ENCODE measurements at places on chromosomes 1 and 21. TPM values are rescaled to one million over a fixed set of nuclear protein-coding genes. Genes with fewer than 3 reads are reported as not detected.

DENND2D gene
- total RNA-seq, result 6.2 TPM

- no peak for ATAC-seq
Observed at GRCh38 chr1:84773933-84774497, 83.8 kb upstream of the SSX2IP start.

GRCh38 chr1:245279346-245279745 is 124.6 kb downstream of the KIF26B start:
- no peak for ATAC-seq

DNA sequence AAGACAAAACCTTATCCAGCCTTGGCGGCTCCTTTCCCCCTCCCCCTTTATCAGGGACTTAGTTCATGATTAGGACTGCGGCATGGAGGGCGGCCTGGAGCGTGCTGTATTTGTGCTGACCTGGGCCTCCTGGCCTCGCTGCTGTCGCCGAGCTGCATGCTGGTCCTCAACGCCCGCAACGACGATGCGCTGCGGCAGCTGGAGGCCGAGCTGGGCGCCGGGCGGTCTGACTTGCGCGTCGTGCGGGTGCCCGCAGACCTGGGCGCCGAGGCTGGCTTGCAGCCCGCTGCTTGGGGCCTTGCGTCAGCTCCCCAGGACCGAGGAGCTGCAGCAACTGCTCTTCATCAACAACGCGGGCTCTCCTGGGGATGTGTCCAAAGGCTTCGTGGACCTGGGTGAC is 70.9 kb downstream of the TM2D1 start:
- no peak for ATAC-seq

DNA sequence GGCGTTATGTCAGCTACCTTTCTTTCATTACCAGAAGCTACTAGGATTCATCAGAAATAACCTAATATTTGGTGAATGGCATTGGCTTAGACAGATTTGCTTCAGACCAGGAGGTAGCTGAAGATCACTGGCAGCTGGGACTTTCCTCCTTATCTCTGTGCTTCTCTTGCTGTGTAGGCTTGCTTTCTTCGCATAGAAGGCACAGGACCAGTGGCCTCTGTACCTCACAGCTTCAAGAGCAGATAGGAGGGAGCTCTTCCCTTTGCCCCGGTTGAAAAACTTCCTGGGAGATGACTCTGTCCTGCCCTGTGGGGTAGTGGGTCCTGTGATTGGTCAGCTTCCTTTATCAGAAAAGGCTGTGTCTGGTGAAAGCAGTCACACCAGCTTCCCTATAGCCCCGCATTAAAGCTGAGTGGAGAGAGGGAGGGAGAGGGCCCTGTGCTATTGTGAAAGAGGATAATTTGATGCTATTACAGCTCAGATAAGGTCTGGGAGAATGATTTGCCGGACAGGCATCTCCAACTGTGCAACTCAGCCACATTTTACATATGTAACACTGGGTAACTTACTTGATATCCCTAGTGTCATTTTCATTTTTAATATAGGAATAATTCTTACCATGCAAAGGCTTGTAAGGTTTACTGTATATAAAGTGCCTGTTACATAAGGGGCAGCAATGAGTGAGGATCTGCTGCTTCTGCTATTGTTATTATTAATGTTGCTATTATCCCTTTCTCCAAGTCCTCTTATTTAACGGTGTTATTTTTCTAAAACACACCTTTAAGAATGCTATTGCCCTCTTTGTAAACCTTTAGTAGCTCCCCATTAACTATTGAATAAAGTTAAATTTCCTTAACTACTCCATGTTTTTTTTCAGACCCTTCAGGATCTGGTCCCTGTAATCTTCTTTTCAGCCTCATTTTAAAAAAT is 31.6 kb downstream of the OSBPL9 start:
- peak; percentile 53 for ATAC-seq
